ENCODE measurements at places on chromosomes 2 and 18.
A peak's percentile ranks its signal among the peaks of the same experiment; 100 is the strongest.

DNA sequence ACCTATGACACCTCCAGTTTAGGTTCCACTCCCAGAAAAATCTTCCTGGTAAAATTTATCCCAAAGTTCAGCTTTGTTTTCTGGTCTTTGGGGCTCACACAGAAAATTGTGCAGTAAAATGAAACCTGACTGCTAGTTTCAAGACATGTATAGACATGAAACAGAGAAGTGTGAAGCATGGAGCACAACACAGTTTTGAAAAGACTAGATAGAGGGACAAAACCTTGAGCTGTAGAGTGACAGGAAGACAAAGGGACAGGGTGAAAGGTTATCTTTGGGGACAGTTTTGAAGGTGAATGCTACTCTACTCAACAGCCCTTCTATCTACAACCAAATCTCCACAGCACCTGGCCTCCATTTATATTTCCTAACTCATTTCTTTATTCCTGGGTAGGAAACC is 352.6 kb downstream of the RBM43 start:
- DNase-seq, result no peak

GRCh38 chr2:190578158-190579057 is 43.9 kb upstream of the NEMP2 start:
- peak; percentile 65 for DNase-seq

DNA sequence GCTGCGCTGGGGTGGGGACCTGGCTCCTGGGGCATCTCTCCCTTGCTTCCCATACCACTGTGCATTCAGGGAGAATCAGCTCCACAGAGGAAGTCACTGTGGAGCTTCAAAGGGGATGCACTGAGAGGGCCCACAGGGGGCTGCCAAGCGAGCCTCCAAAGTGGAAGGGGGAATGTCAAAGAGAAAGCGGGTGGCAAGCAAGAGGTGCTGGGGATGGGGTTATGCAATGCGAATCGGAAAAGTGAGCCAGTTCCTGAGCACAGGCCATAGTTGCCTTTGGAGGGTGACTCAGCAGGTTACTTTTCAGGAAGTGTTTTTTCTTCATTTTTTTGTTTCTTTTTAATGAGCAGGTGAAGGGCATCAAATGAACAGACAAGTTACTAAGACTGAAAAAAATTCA is 17.6 kb downstream of the PMAIP1 start:
- DNase-seq, result peak; percentile 22

DNA sequence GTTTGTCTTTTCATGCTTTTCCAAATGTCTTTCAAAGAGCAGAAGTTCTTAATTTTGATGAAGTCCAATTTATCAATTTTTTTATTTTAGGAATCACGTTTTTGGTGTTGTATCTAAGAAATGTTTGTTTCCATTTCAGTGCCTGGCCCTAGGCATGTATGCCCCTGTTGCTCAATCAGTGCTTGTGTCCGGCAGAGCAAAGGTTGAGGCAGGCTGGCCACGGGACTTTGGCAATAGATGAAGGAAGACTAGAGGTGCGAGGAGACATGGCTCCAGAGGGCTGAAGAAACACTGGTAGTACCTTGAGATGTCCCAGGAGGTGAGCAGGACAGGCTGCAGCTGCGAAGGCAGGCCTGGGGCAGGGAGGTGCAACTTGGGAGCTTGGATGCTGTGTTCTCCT is 10.1 kb upstream of the B3GNT7 start:
- DNase-seq, result no peak

- no peak for DNase-seq
These were observed 75.8 kb downstream of the LONRF2 start for GRCh38 chr2:100246163-100247145.

- no peak for DNase-seq
These were observed 628 bp downstream of the CREG2 start for GRCh38 chr2:101386599-101387150.

DNA sequence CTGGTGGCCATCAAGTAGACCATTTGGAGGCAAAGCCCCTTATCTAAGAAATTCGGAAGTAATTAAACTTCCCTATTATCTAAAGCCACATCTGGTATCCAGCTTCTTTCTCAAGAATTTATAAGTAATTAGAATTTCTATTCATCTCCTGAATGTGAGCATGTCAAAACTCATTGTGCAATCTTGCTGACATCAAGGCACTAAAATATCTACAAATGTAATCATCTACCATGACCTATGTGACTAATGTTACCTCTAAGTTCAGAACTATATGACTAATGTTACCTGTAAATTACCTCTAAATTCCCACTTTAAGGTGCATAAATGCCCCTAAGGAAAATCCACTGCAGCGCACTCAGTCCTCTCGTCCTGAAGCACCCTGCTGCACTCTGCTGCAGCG is 773.0 kb downstream of the CPS1 start:
- DNase-seq, result no peak

GRCh38 chr2:44906972-44907371 is 34.5 kb upstream of the SIX3 start:
- no peak for DNase-seq

GRCh38 chr2:74648009-74648443 is at the start of gene M1AP:
Gene M1AP (minus strand): TSS chr2:74648330. CDS start chr2:74640275, 8,055 bp downstream.
- no peak for DNase-seq

DNA sequence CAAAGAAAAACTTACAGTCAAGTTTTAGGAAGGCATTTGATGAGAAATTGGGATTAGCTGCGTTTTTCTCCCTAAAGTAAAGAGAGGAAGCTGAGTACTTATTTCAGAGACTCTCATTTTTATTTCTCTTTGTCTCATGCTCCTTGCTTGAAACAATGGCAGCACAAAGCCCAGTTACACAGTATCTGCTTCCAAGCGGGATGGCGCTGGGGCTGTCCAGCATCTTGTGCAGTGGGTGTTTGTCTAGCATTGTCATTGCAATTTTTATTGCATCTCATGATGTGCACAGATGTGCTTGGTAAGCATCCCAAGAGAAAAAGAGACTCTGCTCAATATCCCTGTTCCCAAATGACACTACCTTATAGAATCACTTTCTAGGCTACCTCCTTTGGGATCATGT is 102.8 kb upstream of the ZNF521 start:
- no peak for DNase-seq

GRCh38 chr2:65856928-65857327 is 424.5 kb upstream of the SPRED2 start:
- no peak for DNase-seq

DNA sequence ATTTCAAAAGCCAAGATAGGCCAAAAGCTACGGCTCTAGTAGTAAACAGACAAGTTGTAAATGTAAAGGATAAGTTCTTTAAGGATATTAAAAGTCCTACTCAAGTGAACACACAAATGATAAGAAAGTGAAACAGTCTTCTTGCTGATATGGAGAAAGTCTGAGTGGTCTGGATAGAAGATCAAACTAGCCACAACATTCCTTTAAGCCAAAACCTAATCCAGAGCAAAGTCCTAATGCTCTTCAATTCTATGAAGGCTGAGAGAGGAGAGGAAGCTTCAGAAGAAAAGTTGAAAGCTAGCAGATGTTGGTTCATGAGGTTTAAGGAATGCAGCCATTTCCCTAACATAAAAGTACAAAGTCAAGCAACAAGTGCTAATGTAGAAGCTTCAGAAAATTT is 111.7 kb upstream of the ZEB2 start:
- no peak for DNase-seq

- no peak for DNase-seq
These were observed 690.2 kb upstream of the POU3F3 start for GRCh38 chr2:104163611-104164130.

- no peak for DNase-seq
These were observed 237.5 kb downstream of the ZBTB7C start for GRCh38 chr18:48171490-48172188.

GRCh38 chr2:56263876-56264275 is 80.1 kb downstream of the CCDC85A start:
- no peak for DNase-seq

- DNase-seq, result no peak
These were observed 26.0 kb downstream of the TMEM127 start for GRCh38 chr2:96239745-96240264.

DNA sequence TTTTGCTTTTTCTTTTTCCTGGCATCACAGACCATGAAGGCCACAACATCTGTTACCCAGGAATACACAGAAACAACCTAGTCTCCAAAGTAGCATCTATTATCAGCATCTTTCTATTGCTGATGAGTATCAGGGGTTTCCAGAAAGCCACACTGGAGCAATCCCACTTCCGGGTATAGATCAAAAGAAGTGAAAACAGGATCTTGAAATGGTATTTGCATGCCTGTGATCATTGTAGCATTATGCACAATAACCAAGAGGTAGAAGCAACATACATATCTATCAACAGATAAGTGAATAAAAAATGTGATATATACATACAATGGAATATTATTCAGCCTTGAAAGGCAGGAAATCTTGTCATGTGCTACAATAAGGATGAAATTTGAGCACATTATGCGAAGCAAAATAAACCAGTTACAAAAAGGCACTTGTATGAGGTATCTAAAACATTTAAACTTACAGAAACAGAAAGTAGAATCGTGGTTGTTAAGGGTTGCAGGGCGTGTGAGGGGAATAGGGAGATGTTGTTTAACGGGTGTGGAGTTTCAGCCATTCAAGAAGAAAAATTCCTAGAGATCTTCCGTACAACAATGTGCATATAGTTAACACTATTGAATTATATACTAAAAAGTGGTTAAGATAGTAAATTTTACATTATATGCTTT is 115.1 kb downstream of the KCNE4 start:
- DNase-seq, result no peak

DNA sequence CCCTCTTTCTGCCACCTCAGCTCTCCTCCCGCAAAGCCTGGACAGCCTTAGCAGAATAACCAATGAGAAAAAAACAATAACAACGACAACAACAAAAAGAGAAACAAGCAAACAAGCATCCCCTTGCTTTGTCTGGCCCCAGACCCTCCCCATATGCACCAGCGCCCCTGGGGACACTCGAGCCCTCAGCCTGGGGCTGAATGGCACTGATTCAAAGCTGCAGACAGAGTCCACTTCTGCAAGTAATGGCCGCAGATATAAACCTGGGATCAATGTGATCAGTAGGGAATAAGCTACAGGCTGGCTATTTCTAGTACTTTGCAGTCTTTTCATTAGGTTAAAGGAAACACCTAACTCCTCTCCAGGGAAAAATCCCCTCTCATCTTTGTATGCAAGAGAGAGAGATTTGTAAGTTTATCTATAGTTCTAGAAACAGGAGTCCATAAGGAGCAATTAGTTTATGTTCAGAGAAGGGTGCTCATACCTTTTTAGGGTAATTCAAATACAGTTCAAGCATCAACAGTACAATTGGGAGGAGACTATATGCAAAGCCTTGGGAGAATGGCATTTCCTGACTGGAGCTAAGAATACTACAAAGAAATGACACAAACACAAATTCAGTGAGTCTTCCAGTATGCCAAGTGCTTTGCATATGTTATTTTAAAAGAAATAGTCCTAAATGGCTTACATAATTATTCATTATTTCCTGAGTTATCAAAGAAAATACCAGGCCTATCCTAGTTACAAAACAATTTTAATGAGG is 122.3 kb upstream of the DDX18 start:
- no peak for DNase-seq

DNA sequence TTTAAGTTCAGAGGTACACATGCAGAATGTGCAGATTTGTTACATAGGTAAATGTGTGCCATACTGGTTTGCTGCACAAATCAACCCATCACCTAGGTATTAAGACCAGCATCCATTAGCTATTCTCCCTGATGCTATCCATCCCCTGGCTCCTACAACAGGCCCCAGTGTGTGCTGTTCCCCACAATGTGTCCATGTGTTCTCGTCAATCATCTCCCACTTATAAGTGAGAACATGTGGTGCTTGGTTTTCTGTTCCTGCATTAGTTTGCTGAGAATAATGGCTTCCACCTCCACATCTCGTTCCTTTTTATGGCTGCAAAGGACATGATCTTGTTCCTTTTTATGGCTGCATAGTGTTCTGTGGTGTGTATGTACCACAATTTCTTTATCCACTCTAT is 75.8 kb downstream of the SUCLG1 start:
- DNase-seq, result no peak

DNA sequence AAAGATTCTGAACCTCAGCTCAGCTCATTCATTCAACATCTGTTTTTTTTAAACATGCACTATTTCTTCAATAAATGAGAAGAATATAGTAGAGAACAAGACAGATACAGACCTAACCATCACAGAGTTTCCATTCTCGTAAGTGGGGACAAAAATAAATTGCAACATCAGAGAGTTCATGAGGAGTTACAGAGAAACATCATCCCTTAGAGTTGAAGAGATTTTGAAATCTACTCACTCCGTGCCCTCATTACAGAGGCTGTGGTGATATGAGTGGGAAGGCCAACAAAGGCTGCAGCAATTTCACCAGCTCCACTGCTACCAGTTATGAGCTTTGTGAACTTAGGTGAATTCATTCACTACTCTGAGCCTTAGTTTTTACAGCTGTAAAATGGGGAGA is 399.3 kb downstream of the BCL11A start:
- no peak for DNase-seq

GRCh38 chr2:23427976-23428375 is 43.0 kb downstream of the KLHL29 start:
- no peak for DNase-seq

GRCh38 chr2:232628466-232629128 is 4.8 kb upstream of the EFHD1 start:
- DNase-seq, result no peak

DNA sequence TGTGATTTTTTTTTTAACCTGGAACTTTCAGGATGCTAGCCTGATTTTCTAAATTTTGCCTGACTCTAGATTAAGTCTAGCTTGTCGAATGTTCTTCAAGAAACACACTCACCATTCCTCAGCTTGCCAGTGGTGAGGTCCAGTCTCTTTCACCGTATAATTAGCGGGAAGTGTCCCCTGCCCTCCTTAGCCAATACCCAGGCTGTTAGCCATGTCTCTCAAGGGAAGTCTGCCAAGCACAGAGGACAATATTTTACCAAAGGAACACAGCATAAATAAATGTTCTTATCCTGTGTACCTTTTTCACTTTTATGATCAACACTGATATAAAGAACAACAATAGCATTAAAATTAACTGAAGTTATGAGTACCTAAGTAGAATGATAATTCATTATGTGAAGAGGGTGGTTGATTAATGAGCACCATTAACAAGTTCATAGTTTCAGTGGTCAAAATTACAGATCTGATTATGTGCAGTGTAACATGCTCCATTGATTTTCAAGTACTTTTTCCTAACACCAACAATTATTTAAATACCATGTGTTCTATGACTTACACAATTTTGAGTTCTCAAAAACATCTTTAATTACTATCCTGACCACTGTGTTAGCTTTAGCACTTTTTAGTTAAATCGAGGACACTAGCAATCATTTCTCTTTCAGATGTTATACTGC is 445.8 kb upstream of the RAB12 start:
- no peak for DNase-seq

GRCh38 chr2:133599811-133600210 is 31.5 kb upstream of the NCKAP5 start:
- no peak for DNase-seq

DNA sequence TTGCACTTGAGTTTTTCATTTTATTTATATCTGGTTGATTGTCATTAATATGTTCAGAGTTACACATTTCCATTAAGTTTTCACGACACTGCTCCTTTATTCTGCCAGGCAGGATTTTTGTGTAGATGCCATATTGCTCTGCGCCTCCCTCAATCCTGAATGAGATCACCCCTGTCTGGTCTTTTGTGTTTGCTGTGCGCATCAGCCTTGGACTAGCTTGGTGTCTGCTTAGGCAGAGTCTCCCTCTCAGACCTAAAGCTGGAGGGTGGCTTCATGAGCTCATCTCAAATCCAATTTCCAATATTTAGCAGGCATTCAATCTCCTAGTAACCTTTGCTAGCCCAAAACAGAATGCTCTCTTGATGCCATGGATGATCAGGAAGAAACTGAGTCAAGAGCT is 137.4 kb downstream of the SMAD7 start:
- no peak for DNase-seq

All from bone marrow (tissue), 2 donors.